Activated CD8-positive, alpha-beta memory T cell treated with anti-CD3 and anti-CD28 coated beads for 1 hour (primary cell): ENCODE measurements at places on chromosomes 5 and 9.

DNA sequence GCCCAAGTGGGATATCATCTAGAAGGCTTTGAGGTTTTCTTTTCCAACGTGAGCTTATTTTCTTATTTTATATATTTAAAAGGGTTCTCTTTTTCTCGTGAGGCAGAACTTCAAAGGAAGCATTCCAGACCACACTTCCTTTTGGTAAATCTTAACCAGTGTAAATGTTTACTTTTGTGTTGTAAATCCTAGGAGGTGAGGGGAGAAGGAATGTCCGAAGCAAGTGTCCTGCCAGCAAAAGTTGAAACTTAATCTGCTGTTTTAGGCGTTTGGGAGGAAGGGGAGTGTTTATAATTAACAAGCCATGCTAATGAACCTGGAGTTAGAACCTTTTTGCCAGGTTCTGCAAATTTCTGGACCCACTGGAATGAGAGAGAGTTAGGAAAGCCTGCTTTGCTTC is 37.9 kb downstream of the WWC1 start:
- DNase-seq = no peak

GRCh38 chr5:139494256-139494655 is 11.7 kb upstream of the STING1 start:
- no peak for DNase-seq

- no peak for DNase-seq
Observed at GRCh38 chr9:112158656-112159367, 16.3 kb downstream of the SUSD1 start.

- no peak for DNase-seq
Observed at GRCh38 chr5:127227881-127228280, 62.7 kb upstream of the MEGF10 start.

- no peak for DNase-seq
Observed at GRCh38 chr9:91522481-91522880, 98.8 kb upstream of the NFIL3 start.

GRCh38 chr5:94366811-94367210 is 251.6 kb downstream of the KIAA0825 start:
- DNase-seq = no peak

GRCh38 chr5:134130239-134130945 is 15.9 kb downstream of the TCF7 start:
- no peak for DNase-seq

DNA sequence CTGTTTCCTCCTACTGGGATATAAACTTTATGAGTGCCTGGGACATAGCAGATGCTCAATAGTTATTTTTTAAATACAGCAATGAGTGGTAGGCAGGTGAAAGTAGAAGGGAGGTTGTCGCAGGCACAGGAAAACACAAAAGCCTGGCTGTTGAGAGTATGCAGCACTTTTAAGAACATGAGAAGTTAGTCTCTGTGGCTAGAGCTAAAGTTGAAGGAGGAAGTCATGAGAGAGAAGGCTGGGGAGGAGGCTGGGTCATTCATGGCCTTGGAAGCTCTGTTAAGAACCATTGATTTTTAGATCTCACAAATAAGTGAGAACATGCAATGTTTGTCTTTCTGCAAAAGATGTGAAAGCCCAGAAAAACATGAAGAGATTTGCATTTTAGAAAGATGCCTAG is 126.7 kb downstream of the PRKACG start:
- DNase-seq = no peak

- no peak for DNase-seq
Observed at GRCh38 chr5:23507278-23507685, at the start of gene PRDM9. Gene PRDM9, plus strand, starts transcription at chr5:23507609. Its CDS starts 1,425 bp downstream, at chr5:23509034.

- DNase-seq = no peak
Observed at GRCh38 chr5:68409259-68409658, 193.7 kb downstream of the PIK3R1 start.

- no peak for DNase-seq
Observed at GRCh38 chr9:119556129-119556875, 187.1 kb upstream of the BRINP1 start.

DNA sequence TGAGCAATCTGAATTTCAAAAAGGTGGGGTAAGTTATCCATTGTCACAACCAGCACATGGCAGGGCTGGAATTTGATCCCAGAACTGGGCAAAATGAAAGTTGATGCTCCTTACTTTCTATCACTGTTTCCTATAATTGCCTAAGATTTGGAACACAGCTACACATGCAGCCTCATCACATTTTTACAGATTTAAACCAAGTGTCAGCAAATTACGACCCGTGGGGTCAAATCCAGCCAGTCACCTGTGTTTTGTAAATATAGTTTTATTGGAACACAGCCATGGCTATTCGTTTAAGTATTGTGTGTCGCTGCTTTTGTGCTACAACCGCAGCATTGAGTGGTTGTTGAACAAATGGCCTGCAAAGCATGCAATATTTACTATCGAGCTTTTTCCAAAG is 94.3 kb downstream of the SREK1 start:
- no peak for DNase-seq

- DNase-seq = no peak
Observed at GRCh38 chr9:69079186-69079585, 43.6 kb downstream of the FXN start.

DNA sequence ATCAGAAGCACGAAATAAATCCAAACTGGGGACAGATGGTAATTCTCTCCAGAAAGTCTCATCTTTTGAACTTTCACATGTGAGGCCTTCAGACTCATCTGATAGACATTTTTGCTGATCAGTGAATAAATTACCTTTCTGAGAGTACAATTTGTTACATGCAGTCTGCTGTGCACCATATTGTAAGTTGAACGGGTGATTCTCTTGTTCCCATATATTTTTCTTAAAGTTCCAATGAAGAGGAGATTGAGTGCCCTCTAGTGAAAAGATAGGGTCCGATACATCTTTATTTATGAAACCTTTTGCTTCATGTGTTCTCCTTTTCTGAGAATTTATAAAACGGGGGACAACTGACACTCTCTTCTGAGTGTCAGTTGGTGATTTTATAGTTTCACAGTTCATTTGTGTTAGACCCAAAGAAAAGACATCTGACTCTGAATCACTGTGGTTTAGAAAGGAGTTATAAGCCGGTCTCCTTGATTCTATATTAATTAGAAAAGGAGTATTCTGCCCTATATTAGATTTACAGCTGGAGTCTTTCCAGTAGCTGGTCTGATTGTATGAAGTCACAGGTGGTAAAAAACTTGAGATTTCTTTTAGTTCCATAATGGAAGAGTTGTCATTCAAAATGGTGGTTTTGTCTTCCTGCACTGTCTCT is 30.4 kb downstream of the GNG10 start:
- DNase-seq = no peak

GRCh38 chr5:91670563-91670962 is 287.4 kb upstream of the ARRDC3 start:
- DNase-seq = no peak
